ENCODE measurements at places on chromosomes 5 and 9. TPM values are rescaled to one million over a fixed set of nuclear protein-coding genes. Genes with fewer than 3 reads are reported as not detected.

BSPRY gene
- 0.40 TPM for total RNA-seq

SLC6A7 gene
- not detected for total RNA-seq

KIF3A gene
- 20.3 TPM for total RNA-seq

MAPK9 gene
- total RNA-seq, result 45.1 TPM

CENPH gene
- not detected for total RNA-seq

MLANA gene
- total RNA-seq, result not detected

KIF20A gene
- not detected for total RNA-seq

CLIC3 gene
- not detected for total RNA-seq

FOCAD gene
- 86.5 TPM for total RNA-seq

SHISAL2B gene
- total RNA-seq, result not detected

DMRTA1 gene
- total RNA-seq, result 0.29 TPM

SETX gene
- 67.2 TPM for total RNA-seq

COL15A1 gene
- 38.7 TPM for total RNA-seq

IRGM gene
- total RNA-seq, result not detected

TEK gene
- total RNA-seq, result 30.2 TPM

PDE6A gene
- total RNA-seq, result not detected

IFNA2 gene
- not detected for total RNA-seq

TRIM14 gene
- 17.7 TPM for total RNA-seq

KCNV2 gene
- not detected for total RNA-seq

SHC3 gene
- 2.8 TPM for total RNA-seq

PCDHA2 gene
- 0.26 TPM for total RNA-seq

PAEP gene
- not detected for total RNA-seq

ORM2 gene
- total RNA-seq, result not detected

IFNA21 gene
- total RNA-seq, result not detected

LCN9 gene
- not detected for total RNA-seq

FRMD3 gene
- 3.9 TPM for total RNA-seq

ZNF618 gene
- 3.8 TPM for total RNA-seq

BAAT gene
- not detected for total RNA-seq

GRXCR2 gene
- total RNA-seq, result not detected

All from uterus (tissue), 4 donors.